ENCODE measurements at places on chromosomes 12 and 14.
A peak's percentile ranks its signal among the peaks of the same experiment; 100 is the strongest.

- no peak for DNase-seq
Measured at GRCh38 chr12:20342111-20342510, 26.2 kb upstream of the PDE3A start.

- no peak for DNase-seq
Measured at GRCh38 chr12:21715386-21715785, 57.7 kb upstream of the LDHB start.

- DNase-seq, result no peak
Measured at GRCh38 chr14:69055999-69056788, 77.1 kb upstream of the ACTN1 start.

DNA sequence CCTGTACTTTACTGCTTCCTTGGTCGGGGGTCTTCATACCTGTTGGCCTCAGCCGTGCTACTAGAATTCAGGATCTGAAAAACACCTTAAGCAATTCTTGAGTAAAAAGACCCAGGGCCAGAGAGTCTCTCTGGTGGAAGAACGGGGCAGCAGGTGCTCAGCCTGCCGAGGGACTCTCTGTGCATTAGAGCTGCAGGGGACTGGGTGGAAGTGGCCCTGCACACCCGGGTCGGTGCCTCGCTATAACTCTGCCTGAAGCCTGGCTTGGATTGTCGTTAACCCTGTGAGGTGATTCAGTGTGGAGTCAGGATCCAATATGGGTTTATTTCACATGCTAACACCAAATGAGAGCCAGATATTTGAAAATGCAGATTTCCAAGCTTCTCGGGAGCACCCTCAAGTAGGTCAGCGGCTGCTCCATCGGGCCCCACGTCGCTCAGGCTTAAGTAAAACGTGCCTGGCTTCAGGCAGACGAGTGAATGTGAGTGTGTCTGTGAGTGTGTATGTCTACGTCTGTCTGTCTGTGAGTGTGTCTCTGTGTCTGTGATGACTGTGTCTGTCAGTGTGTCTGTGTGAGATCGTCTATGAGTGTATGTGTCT, 35.1 kb upstream of the C14orf180 start:
- no peak for DNase-seq

DNA sequence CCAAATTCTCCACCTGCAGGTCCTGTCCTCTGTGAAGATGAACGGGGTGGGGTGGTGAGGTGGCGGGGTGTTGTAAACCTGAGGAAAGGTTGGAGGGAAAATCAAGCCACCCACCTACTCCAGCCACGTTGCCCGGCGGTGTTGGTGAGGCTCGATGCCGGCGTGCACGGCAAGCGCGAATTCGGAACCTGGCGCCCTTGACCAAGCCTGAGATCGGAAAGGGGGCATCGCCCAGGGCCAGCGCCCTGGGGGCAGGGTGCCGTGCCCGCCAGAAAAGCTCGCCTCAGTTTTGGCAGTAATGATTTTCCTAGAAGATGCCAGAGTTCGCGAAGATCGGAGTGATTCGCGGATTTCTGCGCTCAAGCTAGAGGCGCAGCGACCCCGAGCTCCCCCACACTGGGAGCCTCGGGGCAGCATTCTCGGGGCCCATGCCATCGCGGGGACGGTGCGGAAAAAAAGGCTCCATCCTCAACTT, 817 bp downstream of the STXBP6 start:
- no peak for DNase-seq

- no peak for DNase-seq
Measured at GRCh38 chr14:75068294-75069120, 934 bp upstream of the ZC2HC1C start.

DNA sequence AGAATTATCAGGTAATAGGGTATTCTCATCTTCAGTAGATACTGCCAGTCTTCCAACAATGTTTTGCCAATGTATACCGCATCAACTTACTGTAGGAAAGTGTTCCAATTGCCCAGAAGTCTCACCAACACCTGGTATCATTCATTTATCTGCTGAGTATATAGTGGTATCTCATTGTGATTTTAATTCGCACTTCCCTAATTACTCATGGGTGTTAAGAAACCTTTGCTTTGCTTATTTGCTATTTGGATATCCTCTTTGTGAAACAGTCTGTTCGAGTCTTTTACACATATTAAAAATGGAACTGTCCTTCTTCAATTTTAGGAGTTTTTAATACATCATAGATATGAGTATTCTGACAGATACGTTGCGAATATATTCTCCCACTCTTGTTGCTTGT, 6.1 kb downstream of the TM7SF3 start:
- DNase-seq, result no peak

- no peak for DNase-seq
Measured at GRCh38 chr12:125254236-125254635, 189.0 kb downstream of the AACS start.

DNA sequence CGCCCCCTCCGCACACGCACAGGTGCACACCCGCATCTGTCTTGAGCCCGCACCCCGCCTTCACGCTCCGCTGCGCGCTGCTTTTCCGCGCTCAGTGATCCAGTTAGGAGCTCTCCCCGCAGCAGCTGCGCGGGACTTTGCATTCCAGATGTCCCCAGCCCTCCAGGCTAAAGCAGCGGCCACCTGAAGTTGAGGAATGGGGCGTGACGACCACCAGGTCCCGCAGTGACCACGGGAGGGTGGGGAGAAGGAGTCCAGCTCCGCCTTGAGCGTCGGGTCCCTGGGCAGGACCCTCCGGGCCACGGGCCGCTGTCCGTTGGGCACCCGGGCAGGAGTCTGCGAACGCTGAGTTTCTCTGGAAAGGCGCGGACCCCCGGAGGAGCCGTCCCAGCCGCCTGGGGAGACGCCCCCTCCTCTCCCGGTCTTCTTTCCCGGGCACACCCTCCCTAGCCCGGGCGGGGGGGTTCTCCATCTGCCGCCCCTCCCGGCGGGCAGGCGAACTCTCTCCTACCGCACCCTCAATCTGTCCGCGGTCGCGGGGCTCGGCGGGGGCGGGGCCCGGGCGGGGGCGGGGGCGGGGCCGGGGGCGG, 334 bp upstream of the TMEM132C start:
- peak; percentile 21 for DNase-seq

All from GM12892 (cell line).